ENCODE measurements at places on chromosomes 16 and 17. TPM values are rescaled to one million over a fixed set of nuclear protein-coding genes. Genes with fewer than 3 reads are reported as not detected.

- DNase-seq = peak; percentile 60
Measured at GRCh38 chr16:67155295-67156142, 4.2 kb downstream of the TRADD start.

DNA sequence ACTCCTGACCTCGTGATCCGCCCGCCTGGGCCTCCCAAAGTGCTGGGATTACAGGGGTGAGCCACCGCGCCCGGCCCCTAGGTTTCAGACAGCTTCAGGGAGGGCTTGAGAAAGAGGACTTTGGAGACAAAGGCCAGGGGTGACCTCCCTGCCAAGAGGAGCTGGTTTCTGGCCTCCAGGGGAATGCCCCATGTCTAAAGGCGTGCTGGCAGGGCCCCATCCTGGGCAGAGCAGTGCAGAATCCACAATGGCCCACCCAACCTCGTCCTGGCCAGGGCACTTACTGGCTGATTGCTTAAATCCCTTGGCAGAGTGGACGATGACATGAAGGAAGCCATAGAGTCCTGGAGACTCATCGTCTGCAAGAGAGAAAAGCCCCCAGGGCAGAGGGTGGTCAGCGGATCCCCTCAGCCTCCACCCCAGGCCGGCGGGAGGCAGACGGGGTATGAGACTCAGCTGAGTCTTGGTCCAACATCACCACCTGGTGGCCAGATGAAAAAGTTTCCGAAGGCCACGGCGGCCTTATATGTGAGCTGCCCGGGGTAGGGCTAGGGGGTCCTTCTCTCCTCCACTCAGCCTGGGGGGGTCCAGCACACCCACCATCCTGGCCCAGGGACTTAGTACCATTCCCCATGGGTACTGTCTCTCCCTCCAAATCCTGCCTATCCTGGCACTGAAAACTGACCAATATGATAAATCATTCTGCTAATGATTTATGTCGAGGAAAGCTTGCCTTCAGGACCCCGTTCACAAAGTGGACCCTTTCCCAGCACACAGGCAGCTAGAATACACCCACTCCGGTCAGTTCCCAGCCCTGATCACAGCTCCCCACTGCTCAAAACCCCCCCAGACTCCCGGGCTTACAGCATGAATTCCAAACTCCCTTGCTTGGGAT is 59.1 kb downstream of the TIMM22 start:
- DNase-seq = peak; percentile 48

- no peak for DNase-seq
Measured at GRCh38 chr17:31521632-31522283, 130.3 kb downstream of the RAB11FIP4 start.

DNA sequence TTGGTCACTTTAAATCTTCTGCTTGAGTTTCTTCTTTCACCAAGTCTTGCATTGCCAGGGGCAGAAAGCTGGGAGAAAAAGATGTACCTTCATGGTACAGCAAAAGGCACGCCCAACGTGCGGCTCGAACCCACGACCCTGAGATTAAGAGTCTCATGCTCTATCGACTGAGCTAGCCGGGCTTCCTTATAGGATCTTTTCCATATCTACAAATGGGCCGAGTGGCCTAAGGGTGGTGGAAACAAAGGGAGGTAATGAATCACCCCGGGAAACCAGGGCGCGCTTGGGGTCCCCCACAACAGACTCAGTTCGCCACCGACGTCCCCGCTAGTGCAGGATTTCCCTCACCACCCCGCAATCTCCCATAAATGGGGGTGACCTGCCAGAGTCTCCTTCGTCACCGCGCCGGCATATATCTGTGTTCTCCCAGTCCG is 7.5 kb upstream of the OR1F1 start:
- no peak for DNase-seq

GRCh38 chr17:60231234-60231633 is 81.5 kb downstream of the CA4 start:
- DNase-seq = peak; percentile 38

The CCDC43 gene
- 30.7 TPM for total RNA-seq

The MT1F gene
- not detected for total RNA-seq

The ABAT gene
- 0.29 TPM for total RNA-seq

The KRT25 gene
- not detected for total RNA-seq

Measured in LHCN-M2 (cell line).